ENCODE measurements at places on chromosomes 11 and 22. TPM values are rescaled to one million over a fixed set of nuclear protein-coding genes. Genes with fewer than 3 reads are reported as not detected.

DKK3 gene
- 0.49 TPM for total RNA-seq

DNA sequence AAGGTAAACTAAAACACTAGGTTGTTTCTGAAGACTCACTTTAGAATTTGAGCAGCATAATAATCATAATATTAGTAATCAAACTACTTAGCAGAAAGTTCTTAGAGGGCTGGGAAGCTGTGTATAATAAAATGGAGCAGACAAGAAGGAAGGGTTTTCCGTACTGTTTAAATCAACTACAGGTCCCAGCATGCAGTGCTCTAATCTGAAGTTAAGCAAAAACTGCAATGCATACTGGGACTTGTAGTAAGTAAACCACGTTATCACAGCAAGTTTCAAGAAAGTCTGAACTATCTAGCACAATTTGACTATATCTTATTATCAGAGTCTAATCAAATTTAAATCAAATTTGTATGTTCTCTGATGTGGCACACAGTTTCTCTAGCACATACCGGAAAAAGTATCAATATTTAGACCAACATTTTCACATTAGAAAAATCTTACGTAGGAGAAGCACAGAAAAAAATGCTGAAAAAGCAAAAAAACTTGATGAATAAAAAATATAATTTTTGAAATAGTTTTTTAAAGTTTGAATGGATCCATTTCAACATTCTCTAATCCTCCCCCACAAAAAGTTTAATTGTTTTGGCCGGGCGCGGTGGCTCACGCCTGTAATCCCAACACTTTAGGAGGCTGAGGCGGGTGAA lies 8.2 kb downstream of the PHF21A start:
- DNase-seq, result peak; percentile 67

FOLH1 gene
- total RNA-seq, result not detected

DNA sequence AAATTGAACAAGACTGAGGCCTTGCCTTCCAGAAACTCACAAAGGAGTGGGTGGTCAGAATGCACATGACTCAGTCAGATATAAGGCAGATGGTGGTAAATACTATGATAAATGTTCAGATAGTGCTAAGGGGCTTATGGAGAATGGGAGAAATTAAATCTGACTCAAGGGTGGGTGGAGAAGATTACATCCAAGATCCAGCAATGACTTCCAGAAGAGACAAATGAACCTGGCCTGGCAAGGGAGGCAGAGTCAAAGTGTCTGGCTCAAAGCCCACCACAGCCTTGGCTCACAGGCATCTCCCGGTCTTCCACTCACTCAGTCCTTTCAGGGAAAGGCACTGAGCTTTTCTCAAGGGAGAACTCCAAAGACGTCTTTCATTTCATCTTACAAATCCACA lies 6.1 kb upstream of the ZBTB16 start:
- DNase-seq, result no peak

ARL2 gene
- 68.7 TPM for total RNA-seq

GRCh38 chr11:42169191-42169590 lies 709.7 kb upstream of the LRRC4C start:
- no peak for DNase-seq

GRCh38 chr22:34993548-34993947 lies 72.4 kb upstream of the ISX start:
- no peak for DNase-seq

DNA sequence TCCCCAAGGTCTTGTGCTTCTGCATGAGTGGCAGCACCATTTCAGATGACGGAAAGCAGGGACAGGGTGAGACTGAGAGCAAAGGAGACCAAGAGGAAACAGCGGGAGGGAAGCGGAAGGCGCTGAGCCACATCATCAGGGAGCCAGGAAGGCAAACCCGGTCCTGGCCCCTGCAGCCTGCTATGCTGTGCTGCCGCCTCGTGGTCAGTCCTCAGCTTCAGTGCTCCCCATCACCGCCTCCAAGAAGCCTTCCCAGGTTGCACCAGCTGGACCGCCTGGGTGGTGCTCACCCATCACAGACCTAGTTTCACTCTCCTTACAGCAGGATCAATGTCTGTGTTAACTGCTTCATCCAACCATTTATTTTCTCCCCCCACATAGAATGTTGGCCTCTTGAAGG lies 73.0 kb upstream of the PHF21B start:
- no peak for DNase-seq

ISX gene
- not detected for total RNA-seq

MMP8 gene
- total RNA-seq, result not detected

DNA sequence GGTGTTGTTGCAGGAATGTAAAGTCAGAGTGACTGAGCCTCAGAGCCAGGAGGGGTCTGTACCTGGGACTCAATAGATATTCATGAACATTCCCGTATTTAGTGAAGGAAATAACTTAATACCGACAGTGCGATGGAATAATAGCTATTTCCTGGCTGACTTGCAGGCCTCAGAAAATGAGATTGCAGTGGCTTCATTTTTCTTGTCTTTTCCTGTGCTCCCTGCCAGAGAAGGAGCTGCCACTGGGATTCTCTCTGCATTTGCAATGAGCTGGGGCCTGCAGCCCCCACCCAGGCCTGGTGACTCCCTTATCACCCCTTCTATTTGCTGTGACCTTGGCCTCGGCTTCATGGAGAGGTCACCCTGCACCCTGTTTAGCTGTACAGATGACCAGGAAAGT lies 173.4 kb downstream of the MIAT start:
- no peak for DNase-seq

GRCh38 chr11:133928628-133929059 lies 28.1 kb downstream of the IGSF9B start:
- DNase-seq, result no peak

FUT4 gene
- total RNA-seq, result 5.7 TPM

- DNase-seq, result no peak
Observed at GRCh38 chr11:36822829-36823228, 224.8 kb upstream of the RAG2 start.

GRCh38 chr11:107593951-107594350 lies 3.0 kb downstream of the ELMOD1 start:
- DNase-seq, result no peak

GRCh38 chr11:67492069-67492727 lies 9.4 kb downstream of the AIP start:
- no peak for DNase-seq

GRCh38 chr11:118406599-118407166 lies 5.3 kb downstream of the ATP5MG start:
- DNase-seq, result no peak

JAML gene
- 0.30 TPM for total RNA-seq

- no peak for DNase-seq
Observed at GRCh38 chr11:70882716-70883085, 369.7 kb downstream of the SHANK2 start.

FBLN1 gene
- 23.4 TPM for total RNA-seq

GRCh38 chr11:116439361-116439677 lies 333.5 kb downstream of the BUD13 start:
- no peak for DNase-seq

DNA sequence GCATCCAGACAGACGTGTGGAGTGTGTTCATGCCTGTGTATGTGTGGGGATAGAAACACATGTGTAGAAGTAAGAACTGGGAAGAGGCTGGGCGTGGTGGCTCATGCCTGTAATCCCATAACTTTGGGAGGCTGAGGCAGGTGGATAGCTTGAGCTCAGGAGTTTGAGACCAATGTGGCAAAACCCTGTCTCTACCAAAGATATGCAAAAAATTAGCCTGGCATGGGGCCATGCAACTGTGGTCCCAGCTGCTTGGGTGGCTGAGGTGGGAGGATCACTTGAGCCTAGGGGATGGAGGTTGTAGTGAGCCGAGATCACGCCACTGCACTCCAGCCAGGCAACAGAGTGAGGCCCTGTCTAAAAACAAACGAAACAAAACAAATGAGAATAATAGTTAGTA lies 1166.6 kb downstream of the TBC1D22A start:
- DNase-seq, result no peak

RIC3 gene
- total RNA-seq, result not detected

OR5B21 gene
- not detected for total RNA-seq
